Tibial nerve (tissue), 4 donors: ENCODE measurements at places on chromosomes 2 and 18.

DNA sequence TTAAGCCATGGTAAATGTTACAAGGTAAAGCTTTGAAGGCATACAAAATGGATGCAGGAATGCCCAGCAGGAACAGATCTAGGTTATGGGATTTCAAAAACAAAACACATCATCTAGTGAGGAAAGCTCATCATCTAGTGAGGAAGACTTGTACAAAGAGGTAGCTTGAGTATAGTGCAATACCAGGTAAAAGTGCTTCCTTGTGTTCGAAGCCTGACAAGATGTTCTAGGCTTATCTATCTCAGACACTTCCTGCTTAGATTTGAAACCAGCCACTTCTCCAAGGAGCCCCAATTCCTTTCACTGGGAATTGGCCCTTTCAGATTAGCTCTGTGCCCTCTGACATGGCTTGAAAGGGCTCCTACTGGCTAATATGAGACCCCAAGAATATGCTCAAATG lies 45.6 kb downstream of the RNU4ATAC start:
- no peak for DNase-seq

- DNase-seq, result no peak
These were observed 5.1 kb downstream of the HNMT start for GRCh38 chr2:137969418-137969765.

DNA sequence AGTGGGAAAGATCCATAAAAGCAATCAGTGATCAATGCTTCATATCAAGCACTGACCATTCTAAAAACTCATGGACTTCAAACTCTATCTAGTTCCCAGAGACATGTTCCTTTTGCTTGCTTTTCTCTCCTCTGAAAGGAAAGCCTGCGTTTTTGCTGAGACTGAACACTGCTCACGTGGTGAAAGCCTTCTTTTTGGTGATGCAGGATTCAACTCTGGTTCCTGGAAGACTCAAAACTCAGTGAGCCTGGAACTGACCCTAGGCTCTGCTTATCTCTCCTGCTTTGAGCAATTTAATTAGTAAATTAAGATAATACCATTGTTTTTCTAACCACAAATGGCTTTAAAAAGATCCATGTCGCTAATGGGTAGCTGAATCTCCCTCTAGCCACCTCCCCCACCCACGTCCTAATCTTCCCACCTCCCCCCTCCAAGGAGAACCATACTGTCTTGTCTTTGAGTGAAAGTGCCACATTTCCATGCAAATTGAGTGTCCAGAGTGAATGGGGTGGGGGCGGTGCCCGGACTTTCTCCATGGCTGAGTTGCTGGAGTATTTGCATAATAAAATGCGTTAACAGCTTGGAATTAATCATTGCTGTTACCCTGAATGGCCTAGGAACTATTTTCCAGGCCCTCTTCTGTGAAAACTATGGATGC lies 130.5 kb downstream of the BCL11A start:
- no peak for DNase-seq

DNA sequence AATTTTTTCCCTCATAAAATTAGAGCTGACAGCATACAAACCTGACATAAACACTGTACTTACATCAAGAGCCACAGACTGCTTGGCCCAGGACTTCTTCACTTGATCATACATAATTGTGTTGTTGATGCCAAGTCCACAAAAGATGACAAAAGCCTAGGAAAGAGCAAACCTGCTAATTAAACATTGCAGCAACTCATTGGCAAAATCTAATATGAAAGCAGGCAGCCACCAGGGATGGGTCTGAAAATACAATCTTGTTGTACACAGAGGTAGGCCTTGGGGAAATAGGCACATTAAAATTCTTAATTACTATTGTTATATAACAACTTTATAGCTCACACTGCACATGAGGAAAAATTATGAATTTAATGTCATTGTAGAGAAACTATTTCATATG lies 255.8 kb downstream of the PDE11A start:
- no peak for DNase-seq

- no peak for DNase-seq
These were observed 30.7 kb upstream of the CALCRL start for GRCh38 chr2:187478719-187479118.

DNA sequence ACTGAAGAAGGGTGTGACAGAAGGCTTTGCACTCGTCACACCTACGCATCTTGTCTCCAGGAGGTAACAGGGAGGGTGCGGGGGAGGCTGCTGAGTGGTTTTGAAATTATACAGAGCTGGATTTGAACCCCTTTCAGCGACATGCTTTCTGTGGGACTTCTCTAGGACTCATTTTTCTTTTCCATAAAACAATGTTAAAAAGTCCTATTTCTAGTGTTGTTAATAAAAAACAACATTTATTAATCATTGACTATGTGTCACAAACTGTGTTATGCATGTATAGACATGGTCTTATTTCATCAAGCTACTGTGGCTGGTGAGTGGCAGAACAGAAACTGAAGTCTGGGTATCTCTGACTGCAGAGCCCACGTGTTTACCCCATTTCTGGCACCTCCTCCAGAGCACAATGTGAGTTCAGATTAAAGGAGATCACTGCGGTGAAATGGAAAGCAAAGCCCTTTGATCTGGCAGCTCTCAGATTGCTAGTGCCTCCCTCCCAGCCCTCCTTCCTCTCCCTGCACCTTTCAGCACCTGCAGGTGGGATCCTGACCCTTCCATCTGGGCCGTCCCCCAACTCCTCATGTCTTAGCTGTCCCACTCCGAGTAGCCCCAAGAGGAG lies 315.5 kb upstream of the MYT1L start:
- DNase-seq, result no peak

DNA sequence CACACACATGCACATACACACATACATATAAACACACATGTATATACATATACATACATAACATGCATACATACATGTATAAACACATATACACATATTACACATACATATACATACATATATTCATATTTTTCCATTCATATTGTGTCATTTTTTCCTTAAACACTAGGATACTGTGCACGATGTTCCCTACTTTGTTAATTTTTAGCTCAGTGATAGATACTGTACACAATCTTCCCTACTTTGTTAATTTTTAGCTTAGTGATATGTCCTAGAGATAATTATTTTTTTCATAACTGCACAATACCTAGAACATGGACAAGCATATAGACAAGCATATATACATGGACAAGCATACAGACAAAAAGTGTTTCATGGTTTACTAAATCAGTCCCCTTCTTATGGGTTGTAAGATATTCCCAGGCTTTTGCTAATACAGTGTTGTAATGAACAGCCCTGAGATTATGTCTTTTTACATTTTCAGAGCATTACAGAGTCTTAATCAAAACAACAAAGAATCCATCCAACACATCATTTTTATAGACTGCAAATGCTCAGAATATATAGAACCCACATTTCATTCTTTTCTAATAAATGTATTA lies 75.6 kb downstream of the PID1 start:
- DNase-seq, result no peak

DNA sequence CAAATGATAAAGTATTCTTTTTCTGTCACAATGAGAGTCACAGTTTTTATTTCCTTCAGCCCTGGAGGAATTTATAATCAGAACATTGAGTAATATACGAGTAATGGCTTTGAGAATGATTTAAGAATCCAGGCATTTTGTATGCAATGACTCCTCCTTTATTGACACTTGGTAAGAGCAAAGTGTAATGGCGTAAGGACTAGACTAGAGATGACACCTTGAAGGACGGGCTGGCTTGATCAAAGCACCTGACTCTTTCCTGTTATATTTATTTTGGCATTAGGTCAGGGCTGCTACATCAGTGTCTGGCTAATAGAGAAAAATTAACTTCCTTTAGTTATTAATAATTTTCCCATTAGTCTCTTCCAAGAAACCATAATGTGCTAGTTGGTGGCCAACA lies 482.4 kb upstream of the GCFC2 start:
- DNase-seq, result no peak

- no peak for DNase-seq
These were observed 106.9 kb upstream of the RGPD4 start for GRCh38 chr2:107719836-107720235.

- no peak for DNase-seq
These were observed 368.2 kb upstream of the FANCL start for GRCh38 chr2:58609326-58609725.

GRCh38 chr2:237097326-237097910 lies 11.7 kb downstream of the COPS8 start:
- no peak for DNase-seq

- DNase-seq, result no peak
These were observed 133.1 kb downstream of the SH3RF3 start for GRCh38 chr2:109261906-109262631.

DNA sequence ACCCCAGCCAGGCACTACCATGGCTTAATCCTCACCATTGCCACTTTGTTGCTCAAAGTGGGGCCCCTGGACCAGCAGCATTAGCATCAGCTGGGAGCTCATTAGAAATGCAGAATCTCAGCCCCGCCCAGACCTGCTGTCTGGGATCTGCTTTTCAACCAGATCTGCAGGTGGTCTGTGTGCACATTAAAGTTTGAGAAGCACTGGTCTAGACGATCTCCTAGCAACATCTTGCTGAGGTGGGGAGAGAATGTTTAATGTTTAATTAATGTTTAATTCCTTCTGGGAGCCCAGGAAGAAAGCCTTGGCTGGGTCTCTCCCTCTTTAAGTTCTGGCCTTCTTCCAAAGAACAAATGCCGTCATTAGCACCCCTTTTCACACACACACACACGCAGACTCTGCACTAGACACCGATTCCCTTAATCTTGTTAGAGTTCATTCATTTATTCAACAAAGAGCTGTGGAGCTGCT lies 53.7 kb downstream of the EDAR start:
- DNase-seq, result no peak

- DNase-seq, result no peak
These were observed 50.6 kb downstream of the SLC16A14 start for GRCh38 chr2:230018153-230018552.

GRCh38 chr18:34709750-34710441 lies at the start of gene DTNA:
DTNA (plus strand) TSS chr18:34710298; CDS start chr18:34755977, 45,679 bp downstream.
- DNase-seq, result no peak
